ENCODE measurements at places on chromosomes 4 and X.
A peak's percentile ranks its signal among the peaks of the same experiment; 100 is the strongest.

DNA sequence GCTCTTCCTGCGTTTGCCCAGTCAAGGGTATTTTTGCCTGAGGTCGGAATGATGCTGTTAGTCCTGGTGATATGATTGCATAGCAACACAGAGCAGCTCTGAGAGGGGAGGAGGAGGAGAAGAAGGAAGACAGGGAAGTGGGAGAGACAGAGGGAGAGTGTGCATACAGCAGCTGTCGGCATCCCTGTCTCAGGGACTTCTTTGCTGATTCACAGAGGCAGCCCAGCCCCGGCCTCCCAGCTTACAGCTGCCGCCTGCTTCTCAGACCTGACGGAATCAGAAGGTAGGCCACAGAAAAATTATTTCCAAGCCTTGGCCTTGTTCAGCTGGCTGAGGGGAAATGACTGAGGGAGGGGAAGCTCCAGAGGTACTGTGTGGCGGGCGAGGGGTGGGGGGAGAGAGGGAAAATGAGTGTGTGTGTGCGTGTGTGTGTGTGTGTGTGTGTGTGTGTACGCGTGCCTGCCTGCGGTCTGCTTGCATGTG, 319 bp downstream of the DRP2 start:
- no peak for DNase-seq

DNA sequence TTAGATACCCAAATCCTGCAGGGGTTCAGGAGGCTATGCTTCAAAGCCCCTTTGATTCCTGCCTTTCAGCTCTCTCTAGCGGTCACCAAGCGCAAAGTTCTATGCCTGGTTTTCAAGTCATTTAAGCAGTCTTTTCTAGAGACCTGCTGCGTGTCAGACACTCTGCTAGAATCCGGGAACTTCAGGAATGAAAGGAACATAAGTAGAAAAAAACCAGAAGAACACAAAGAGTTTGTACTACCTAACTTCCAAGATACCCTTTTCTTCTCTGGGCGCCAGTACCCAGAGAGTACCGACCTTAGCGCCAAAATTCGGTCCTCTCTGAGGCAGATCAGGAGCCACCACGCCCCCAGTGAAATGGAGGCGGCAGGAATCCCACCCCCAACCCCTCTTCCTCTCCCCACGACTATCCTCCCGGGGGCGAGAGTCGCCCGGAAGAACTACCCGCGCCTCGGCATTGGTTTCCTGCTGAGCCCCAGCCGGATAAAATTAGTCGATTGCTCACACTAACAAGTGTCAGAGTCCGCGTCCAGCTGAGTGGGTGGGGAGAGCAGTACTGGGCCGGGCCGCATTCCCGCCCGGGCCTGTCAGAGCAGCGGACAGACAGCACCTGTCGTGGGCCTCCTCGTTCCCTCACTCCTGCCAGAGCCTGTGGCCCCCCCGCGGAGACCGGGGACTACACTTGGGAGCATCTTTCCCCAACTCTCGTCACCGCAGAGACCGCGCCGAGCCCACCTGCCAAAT, 78.8 kb downstream of the RLIM start:
- DNase-seq = peak; percentile 48

GRCh38 chrX:65667157-65667502, 324 bp upstream of the MSN start:
- no peak for DNase-seq

DNA sequence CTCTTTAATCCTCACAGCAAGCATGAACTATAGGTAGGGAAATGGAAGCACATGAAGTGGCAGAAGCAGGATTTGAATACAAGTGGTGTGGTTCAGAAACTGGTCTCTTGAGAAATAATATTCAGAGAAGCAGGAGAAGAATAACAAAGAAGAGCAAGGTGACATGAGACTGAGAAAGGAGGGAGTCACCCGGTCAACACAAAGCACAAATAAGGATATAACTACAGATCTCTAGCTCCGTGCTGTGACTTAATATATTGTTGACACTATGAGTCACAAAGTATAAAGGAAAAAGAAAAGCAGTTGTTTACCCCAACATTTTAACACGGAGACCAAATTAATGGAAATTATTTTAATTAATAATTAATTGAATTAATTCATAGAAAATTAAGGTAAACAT, 204.5 kb downstream of the CPE start:
- DNase-seq = no peak

GRCh38 chrX:35728481-35728880, 69.7 kb upstream of the MAGEB16 start:
- no peak for DNase-seq

GRCh38 chrX:9003041-9003440, 30.9 kb downstream of the FAM9B start:
- no peak for DNase-seq

- DNase-seq = no peak
Measured at GRCh38 chr4:1168191-1169101, 3.9 kb downstream of the SPON2 start.

- no peak for DNase-seq
Measured at GRCh38 chrX:67523002-67523681, 20.7 kb upstream of the AR start.

- DNase-seq = no peak
Measured at GRCh38 chr4:20065952-20066351, 185.8 kb upstream of the SLIT2 start.

GRCh38 chr4:94076498-94076897, 131.2 kb upstream of the SMARCAD1 start:
- no peak for DNase-seq

- DNase-seq = no peak
Measured at GRCh38 chrX:3697701-3698279, 15.7 kb downstream of the PRKX start.

DNA sequence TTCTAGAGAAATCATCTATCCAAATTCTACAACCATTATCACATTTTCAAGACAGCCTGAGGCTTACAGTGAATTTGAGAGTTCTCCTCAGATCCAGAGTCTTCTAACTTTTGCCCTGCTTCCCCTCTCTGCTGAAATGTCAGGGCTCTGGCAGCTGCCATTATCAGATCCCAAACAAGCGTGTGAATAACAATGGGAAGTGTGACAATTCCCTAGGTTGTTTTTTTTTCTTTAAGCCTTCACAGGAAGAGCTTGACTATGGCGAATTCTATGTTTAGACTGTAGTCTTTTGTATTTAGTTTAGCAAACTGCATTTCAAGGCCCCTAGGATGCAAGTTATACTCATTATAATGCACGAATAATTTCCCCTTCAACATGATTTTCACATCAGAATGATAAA, 61.3 kb upstream of the KDR start:
- no peak for DNase-seq

- DNase-seq = no peak
Measured at GRCh38 chr4:2887343-2887742, 43.7 kb downstream of the ADD1 start.

DNA sequence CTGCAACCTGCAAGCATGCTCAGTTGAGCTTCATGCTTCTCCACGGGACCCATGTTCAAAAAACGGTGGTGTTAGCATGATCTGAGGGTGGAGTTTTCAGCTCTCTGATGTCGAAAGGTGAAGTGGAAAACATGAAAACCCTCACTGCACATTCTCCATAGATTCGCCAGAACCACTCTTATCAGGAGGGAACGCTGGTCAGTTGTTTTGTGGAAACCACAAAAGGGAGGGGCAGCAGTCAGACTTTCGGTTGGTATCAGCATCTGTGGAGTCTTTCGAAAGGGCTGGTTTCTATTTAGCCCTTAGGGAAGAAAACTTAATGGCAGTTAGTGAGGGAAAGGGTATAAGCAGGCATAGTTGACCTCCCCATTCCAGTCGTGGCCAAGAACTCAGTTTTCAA, 12.6 kb downstream of the PPA2 start:
- DNase-seq = no peak

DNA sequence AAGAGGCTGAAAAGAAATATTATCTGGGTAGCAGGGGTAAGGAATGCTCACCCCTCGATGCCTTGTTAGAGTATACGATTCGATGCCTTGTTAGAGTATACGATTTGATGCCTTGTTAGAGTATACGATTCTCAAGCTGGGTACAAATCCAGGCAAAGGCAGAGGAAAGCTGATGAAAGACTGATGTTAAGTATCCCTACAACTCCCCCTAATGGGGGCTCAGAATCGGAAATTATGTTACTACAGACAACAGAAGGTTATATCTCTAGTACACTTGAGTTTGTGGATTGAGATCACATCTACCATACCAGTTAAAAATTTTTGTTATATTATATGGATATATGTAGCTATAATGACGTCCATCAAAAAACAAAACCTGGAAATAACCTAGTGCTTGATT, 4.8 kb downstream of the LRRC66 start:
- DNase-seq = no peak

DNA sequence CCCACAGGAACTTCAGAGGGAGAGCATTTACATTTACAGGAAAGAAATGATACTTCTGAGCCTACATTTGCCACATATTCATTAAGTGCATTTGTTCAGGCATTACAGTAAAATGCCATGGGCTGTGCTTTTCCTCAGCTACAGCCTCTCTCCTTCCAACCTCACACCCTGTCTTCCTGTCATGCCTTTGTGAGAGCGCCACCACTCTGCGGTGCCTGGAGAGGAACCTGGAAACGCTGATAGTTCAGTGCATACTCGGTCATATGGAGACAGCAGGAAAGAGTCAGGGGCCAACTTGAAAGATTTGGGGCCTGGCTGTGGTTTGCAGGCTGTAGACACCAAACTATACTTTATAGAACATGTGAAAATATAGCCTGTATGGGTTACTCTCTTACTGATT, 40.5 kb downstream of the NFKB1 start:
- DNase-seq = peak; percentile 30

DNA sequence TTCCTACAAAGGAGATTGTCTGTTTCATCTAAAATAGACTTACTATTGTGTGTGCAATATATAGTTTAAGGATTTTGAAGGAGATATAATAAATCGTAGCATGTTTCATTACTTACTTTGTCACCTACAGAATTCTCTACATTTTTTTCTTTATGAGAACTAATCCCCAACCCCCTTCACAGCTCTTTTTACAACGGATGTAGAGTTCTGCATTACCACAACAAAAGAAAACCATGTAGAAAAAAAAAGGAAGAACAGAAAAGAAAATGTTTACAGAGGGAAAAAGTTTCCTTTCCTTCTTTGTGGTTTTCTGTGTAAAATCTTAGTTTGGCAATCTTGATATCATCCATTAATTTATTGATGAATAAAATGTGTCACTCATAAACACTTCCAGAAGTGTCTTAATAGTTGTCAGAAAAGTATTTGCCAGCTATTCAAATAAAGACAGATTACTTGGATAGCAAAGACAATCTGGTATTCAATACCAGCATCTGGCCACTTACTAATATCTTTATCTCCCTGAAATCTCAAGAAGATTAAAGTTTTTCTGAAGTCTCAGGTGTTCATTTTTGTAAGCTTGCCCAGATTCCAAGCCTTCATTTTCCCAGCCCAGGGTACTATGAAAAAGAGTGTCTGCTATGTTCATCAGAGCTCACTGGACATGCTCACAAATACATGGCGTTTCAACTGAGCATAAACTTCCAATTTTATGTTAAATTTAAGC, 806.8 kb downstream of the PCDH19 start:
- no peak for DNase-seq

GRCh38 chrX:72060196-72060920, 71.4 kb downstream of the RTL5 start:
- DNase-seq = no peak

DNA sequence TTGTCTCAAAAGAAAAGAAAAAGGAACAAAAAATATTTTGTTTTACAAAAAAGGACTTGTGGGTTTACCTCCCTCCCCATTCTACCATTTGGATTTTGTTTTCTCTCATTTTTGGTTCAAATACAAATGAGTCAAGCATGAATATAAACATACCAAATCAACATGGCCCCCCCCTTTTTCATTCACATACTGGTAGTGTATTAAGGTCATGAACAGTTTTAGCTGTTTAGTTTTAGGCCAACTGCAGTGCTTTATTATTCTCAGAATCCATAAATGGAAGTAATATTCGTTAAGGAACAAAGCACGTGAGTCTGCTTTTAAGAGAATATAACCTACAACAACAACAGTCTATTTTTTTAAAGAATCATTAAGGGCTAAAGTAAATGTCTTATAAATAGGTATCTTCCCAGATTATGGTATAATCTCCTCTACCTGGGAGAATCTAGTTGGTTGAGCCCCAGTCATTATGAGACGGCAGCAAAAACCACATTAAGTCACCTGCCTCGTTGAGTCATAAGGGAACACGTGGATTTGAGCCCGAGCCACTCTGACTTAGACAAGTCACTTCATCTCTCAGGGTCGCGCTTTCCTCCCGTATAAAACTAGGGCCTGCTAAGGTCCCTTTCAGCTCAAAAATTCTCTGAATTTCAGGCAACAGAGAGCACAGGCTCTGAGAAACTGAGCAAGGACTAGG, 26.7 kb downstream of the BCLAF3 start:
- DNase-seq = peak; percentile 37

GRCh38 chrX:19904778-19905367, 17.5 kb upstream of the SH3KBP1 start:
- DNase-seq = peak; percentile 39

DNA sequence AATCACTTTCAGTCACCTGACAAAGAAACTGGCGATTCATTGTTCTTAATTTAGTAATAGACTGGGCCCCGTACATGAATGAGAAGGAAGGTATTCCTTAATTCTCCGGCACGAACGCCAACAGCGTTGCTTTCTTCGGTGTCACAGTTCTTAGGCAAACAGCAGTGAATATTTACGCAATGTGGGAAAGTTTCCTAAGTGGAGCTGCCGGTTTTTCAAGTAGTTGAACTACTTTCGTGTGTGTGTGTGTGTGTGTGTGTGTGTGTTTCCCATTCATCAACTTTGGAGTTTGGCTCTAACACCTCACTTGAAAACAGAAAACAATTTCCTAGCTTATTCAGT, 651 bp downstream of the NXT2 start:
- peak; percentile 18 for DNase-seq

DNA sequence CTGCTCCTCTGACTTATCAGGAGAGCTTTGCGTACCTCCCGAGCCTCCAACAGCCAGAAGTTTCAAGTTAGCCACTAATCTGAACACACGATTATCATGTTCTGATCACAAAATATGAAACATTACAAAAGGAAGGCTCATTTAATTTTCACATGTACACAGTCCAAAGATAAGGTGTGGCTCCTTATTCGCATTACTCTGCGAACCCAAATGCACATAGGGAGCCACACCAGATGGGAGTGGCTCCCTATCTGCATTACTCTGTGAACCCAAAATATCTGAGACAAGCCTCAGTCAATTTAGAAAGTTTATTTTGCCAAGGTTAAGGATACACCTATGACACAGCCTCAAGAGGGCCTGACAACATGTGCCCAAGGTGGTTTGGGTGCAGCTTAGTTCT, 28.4 kb downstream of the TLR8 start:
- no peak for DNase-seq

- no peak for DNase-seq
Measured at GRCh38 chr4:153538487-153539357, 72.6 kb downstream of the TMEM131L start.

- no peak for DNase-seq
Measured at GRCh38 chr4:54842226-54842625, 184.5 kb downstream of the KIT start.

- DNase-seq = no peak
Measured at GRCh38 chr4:38180456-38180855, 220.3 kb downstream of the PTTG2 start.

- DNase-seq = no peak
Measured at GRCh38 chr4:89538886-89539285, 231.3 kb upstream of the GPRIN3 start.

GRCh38 chr4:139441029-139441428, 12.9 kb upstream of the RAB33B start:
- DNase-seq = no peak

- DNase-seq = no peak
Measured at GRCh38 chr4:143021384-143021783, 163.3 kb upstream of the USP38 start.

GRCh38 chrX:29297171-29297800, 710.0 kb downstream of the IL1RAPL1 start:
- DNase-seq = no peak

- peak; percentile 58 for DNase-seq
Measured at GRCh38 chrX:40152173-40152711, 54.5 kb upstream of the BCOR start.
